CD4-positive, alpha-beta T cell treated with Interferon gamma for 1 hour (primary cell): ENCODE measurements at places on chromosomes 6 and 20.

GRCh38 chr20:23212011-23212410 lies 125.9 kb upstream of the CD93 start:
- DNase-seq = no peak

- peak; percentile 76 for DNase-seq
Measured at GRCh38 chr20:50460608-50461267, 49.4 kb upstream of the PTPN1 start.

DNA sequence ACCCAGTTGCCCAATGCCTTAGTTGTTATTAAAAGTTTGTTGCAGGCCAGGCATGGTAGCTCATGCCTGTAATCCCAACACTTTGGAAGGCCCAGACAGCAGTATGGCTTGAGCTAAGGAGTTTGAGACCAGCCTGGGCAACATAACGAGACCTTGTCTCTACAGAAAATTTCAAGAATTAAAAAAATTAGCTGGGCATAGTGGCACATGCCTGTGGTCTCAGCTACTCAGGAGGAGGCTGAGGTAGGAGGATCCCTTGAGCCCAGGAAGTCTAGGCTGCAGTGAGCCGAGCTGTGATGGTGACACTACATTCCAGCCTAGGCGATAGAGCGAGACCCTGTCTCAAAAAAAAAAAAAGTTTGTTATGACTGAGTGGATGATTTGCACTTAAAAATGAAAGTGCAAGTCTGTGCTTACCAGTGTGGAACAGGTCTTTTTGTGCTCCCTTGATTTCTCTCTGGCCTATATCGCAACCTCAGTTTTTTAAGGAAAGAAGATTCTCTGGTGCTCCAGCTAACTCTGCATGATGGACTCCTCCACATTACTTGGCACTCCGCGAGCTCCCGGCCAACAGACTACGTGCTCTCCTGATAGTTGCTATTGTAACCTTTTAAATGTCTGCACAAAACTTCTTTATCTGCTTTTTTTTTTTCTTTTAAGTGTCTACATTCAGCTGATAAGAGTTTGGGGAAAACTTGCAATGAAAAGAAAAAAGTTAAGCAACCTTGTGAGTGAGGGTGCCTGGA lies 22.1 kb downstream of the ZKSCAN3 start:
- no peak for DNase-seq

- DNase-seq = no peak
Measured at GRCh38 chr6:3406362-3406821, 50.5 kb downstream of the SLC22A23 start.

- no peak for DNase-seq
Measured at GRCh38 chr6:140774080-140774505, 1358.6 kb upstream of the GJE1 start.

GRCh38 chr6:67045076-67045475 lies 1338.0 kb upstream of the EYS start:
- DNase-seq = no peak
